ENCODE measurements at places on chromosomes 2 and 18. TPM values are rescaled to one million over a fixed set of nuclear protein-coding genes. Genes with fewer than 3 reads are reported as not detected.

CPS1 gene
- 0.34 TPM for total RNA-seq

STAM2 gene
- total RNA-seq: 22.4 TPM

SLC9A4 gene
- total RNA-seq: 0.20 TPM

ST6GAL2 gene
- not detected for total RNA-seq

AMMECR1L gene
- total RNA-seq: 19.0 TPM

ACKR3 gene
- total RNA-seq: 2.8 TPM

ANKRD62 gene
- not detected for total RNA-seq

FSIP2 gene
- 0.27 TPM for total RNA-seq

UBXN2A gene
- 9.7 TPM for total RNA-seq

QPCT gene
- total RNA-seq: 0.54 TPM

STK39 gene
- 33.4 TPM for total RNA-seq

PASK gene
- 99.6 TPM for total RNA-seq

TXNDC2 gene
- not detected for total RNA-seq

CCDC150 gene
- 16.6 TPM for total RNA-seq

CKAP2L gene
- total RNA-seq: 38.4 TPM

MAP2 gene
- not detected for total RNA-seq

LAMA1 gene
- not detected for total RNA-seq

GRHL1 gene
- total RNA-seq: 1.8 TPM

PTPRN gene
- total RNA-seq: not detected

ABCG5 gene
- total RNA-seq: not detected

SERPINB4 gene
- not detected for total RNA-seq

COL6A3 gene
- 1.4 TPM for total RNA-seq

FLACC1 gene
- total RNA-seq: 2.4 TPM

PRSS56 gene
- total RNA-seq: not detected

HOXD4 gene
- not detected for total RNA-seq

CFC1 gene
- total RNA-seq: not detected

KRTCAP3 gene
- 4.8 TPM for total RNA-seq

KCNG2 gene
- not detected for total RNA-seq

IL1RN gene
- total RNA-seq: 3.0 TPM

ANKMY1 gene
- 28.6 TPM for total RNA-seq

SP140 gene
- 111 TPM for total RNA-seq

TNFAIP6 gene
- total RNA-seq: not detected

HPCAL1 gene
- total RNA-seq: 47.5 TPM

PLEK gene
- total RNA-seq: 3.9 TPM

TOGARAM2 gene
- total RNA-seq: 6.4 TPM

MDH1B gene
- total RNA-seq: not detected

NEU4 gene
- total RNA-seq: 0.29 TPM

ITGA6 gene
- total RNA-seq: 36.5 TPM

POU3F3 gene
- total RNA-seq: not detected

EDAR gene
- 0.07 TPM for total RNA-seq

CDKL4 gene
- total RNA-seq: 0.54 TPM

TPGS2 gene
- 85.6 TPM for total RNA-seq

FAP gene
- 0.76 TPM for total RNA-seq

TAF1B gene
- 36.1 TPM for total RNA-seq

SAG gene
- total RNA-seq: not detected

KCNIP3 gene
- not detected for total RNA-seq

CCNT2 gene
- total RNA-seq: 49.7 TPM

DIPK1C gene
- not detected for total RNA-seq

MERTK gene
- 0.29 TPM for total RNA-seq

MEIS1 gene
- not detected for total RNA-seq
